ENCODE measurements at places on chromosomes 3 and 15. TPM values are rescaled to one million over a fixed set of nuclear protein-coding genes. Genes with fewer than 3 reads are reported as not detected.
A peak's percentile ranks its signal among the peaks of the same experiment; 100 is the strongest.

Gene FOXP1
- total RNA-seq = 32.2 TPM

Gene UROC1
- not detected for total RNA-seq

Gene C3orf85
- total RNA-seq = not detected

Gene ECE2
- not detected for total RNA-seq

Gene DUOX2
- total RNA-seq = not detected

Gene CDHR4
- total RNA-seq = not detected

Gene FURIN
- 77.4 TPM for total RNA-seq

Gene AMIGO3
- not detected for total RNA-seq

GRCh38 chr15:27268923-27269322 is 297.9 kb downstream of the GABRG3 start:
- H3K4me3 ChIP-seq = no peak overlapping the region
- peaks cover 2% of the 10 kb centered on the region for H3K27me3 ChIP-seq
- no peaks in the 10 kb centered on the region for H3K36me3 ChIP-seq
- H3K4me1 ChIP-seq = no peaks in the 10 kb centered on the region
- no peak for DNase-seq

- peaks cover 1% of the 10 kb centered on the region for H3K27me3 ChIP-seq
- H3K4me3 ChIP-seq = no peak overlapping the region
- DNase-seq = no peak
Measured at GRCh38 chr3:53192608-53193007, 31.6 kb downstream of the PRKCD start.

DNA sequence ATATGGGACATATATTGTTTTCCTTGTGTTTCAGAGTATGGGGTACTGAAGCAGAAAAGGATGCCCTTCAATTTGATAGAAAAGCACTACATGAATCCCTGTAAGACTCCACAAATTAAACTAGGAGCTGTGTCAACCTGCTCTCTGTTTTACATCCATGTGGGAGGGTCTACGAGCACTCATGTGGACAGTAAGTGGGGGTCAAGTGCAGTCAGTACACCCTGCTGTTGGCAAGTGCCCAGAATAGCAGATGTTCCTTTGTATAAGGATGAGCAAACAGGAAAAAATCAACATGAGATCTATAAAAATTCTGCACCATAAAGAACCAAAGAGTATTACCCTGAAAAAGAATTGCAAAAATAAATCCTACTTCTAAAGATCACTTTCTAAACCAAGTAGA is 659.9 kb downstream of the SI start:
- no peaks in the 10 kb centered on the region for H3K27me3 ChIP-seq

GRCh38 chr3:37526511-37526910 is 335.2 kb upstream of the CTDSPL start:
- no peak overlapping the region for H3K4me3 ChIP-seq
- H3K4me1 ChIP-seq = peaks cover 7% of the 10 kb centered on the region
- peak; percentile 25 for DNase-seq

DNA sequence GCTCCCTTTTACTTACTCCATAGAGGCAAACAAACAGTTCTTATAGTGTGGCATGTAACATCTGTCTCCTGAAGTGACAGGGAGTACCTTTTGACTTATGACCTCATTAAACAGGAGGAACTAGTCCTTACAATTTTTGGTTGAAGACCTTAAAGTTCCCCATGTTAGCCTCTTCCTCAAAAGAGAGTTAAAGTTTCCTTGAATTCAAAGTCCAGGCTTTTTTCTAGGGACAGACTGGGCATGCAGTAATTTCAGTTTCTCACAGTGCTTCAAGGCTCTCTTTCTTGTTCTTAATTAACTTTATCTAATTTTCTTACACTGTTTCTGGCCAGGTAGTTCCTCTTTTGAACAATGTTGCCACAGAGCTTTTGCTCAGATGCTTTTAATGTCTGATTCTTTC is 12.1 kb downstream of the GOLM2 start:
- no peaks in the 10 kb centered on the region for H3K27me3 ChIP-seq
- no peak overlapping the region for H3K4me3 ChIP-seq
- no peak for DNase-seq
- peaks cover 12% of the 10 kb centered on the region for H3K36me3 ChIP-seq
- H3K27ac ChIP-seq = no peak overlapping the region

- H3K4me1 ChIP-seq = peaks cover 74% of the 10 kb centered on the region
- no peak for DNase-seq
- no peaks in the 10 kb centered on the region for H3K36me3 ChIP-seq
- H3K4me3 ChIP-seq = no peak overlapping the region
Measured at GRCh38 chr3:58065700-58066167, 57.5 kb downstream of the FLNB start.

DNA sequence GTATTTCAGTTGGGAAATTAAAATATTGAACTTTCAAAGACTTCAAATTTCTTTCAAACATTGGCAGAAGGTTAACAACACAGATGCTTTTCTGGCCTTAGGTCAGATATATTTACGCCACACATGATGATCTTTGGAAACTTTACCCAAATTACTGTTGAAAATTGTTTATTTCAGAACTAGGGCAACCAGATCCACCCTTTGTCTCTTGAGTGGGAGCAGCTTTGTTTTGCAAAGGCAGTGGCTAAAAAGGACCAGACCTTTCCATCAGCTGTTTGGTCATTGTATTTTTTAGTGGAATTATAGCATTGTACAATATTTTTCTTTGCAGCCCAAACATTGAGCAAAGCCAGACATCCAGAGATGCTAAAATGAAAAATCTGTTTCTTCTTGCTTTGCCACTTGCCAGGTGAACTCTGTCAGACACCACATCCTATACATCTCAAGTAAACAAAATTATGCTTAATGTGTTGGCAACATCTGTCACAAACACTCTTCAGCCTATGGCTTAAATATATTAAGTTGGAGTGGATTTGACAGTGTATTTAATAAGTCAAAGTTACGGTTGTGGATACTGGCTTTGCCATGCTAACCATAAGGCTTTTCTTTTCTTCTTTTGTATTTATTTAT is 651.9 kb downstream of the RBMS3 start:
- no peaks in the 10 kb centered on the region for H3K36me3 ChIP-seq
- DNase-seq = no peak
- peaks cover 20% of the 10 kb centered on the region for H3K4me1 ChIP-seq
- no peak overlapping the region for H3K27ac ChIP-seq
- no peak overlapping the region for H3K4me3 ChIP-seq

- no peak for DNase-seq
- no peak overlapping the region for H3K4me3 ChIP-seq
- H3K27ac ChIP-seq = no peak overlapping the region
- H3K36me3 ChIP-seq = no peaks in the 10 kb centered on the region
Measured at GRCh38 chr3:156586905-156587759, 32.2 kb upstream of the SSR3 start.

DNA sequence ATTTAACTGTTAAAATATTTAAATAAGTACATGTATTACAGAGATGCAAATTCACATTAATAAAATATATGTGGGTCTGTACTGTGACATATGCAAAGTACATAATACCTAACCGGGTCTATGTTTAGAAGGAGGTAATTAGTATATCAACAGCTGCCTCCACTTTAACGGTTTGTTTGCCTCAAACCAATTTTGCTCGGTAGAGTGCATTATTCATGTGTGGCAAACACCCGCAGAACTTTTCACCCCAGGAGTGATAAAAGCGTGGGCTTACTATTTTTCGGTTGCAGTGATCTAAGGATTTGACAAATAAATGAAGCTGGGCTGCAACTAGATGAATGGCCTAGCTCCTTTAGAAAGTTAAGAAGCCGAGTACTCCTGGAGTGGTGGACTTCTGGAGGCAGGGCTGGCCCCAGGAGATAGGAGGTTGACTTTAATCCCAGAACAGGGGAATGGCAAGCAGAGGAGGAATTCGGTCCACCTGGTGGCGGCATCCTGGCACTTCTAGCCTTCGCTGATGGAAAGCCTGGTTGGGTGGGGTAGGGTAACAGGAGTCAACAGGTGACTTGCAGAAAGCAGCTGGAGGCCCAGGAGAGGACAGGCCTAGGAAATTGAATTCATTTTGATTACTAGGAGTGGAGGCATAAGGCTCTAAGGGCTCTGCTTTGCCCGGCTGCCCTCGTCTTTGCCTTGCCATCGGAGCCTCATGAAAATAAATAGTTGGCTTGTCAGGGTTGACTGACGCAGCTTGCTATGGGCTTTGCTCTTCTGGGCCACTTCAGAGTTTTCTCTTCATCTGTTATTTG is 2.4 kb downstream of the SLCO3A1 start:
- no peaks in the 10 kb centered on the region for H3K36me3 ChIP-seq
- peaks cover 22% of the 10 kb centered on the region for H3K4me1 ChIP-seq
- H3K27ac ChIP-seq = no peak overlapping the region
- peaks cover 6% of the 10 kb centered on the region for H3K27me3 ChIP-seq
- no peak overlapping the region for H3K4me3 ChIP-seq

GRCh38 chr3:176415661-176416295 is 781.5 kb downstream of the TBL1XR1 start:
- no peak for DNase-seq
- H3K36me3 ChIP-seq = no peaks in the 10 kb centered on the region
- peaks cover 4% of the 10 kb centered on the region for H3K4me1 ChIP-seq
- no peak overlapping the region for H3K4me3 ChIP-seq

- H3K27me3 ChIP-seq = no peaks in the 10 kb centered on the region
- peaks cover 60% of the 10 kb centered on the region for H3K4me1 ChIP-seq
- H3K27ac ChIP-seq = peak overlapping the region; percentile 76
- peaks cover 41% of the 10 kb centered on the region for H3K36me3 ChIP-seq
- H3K4me3 ChIP-seq = peak overlapping the region; percentile 41
Measured at GRCh38 chr3:37096288-37096687, 78.1 kb downstream of the LRRFIP2 start.

GRCh38 chr15:50137330-50137761 is 18.3 kb upstream of the ATP8B4 start:
- H3K4me3 ChIP-seq = peak overlapping the region; percentile 79
- peaks cover 11% of the 10 kb centered on the region for H3K36me3 ChIP-seq
- H3K4me1 ChIP-seq = peaks cover 65% of the 10 kb centered on the region
- DNase-seq = peak; percentile 99
- H3K27me3 ChIP-seq = peaks cover 3% of the 10 kb centered on the region

GRCh38 chr3:4979428-4980228 is at the start of gene BHLHE40:
Gene BHLHE40 (plus strand): TSS chr3:4979437. CDS start chr3:4979719, 282 bp downstream.
- DNase-seq = no peak
- H3K27me3 ChIP-seq = no peaks in the 10 kb centered on the region
- peak within 1 kb of the TSS; percentile 97 for H3K27ac ChIP-seq
- peak within 1 kb of the TSS; percentile 99 for H3K4me3 ChIP-seq

GRCh38 chr15:78925956-78926743 is 18.7 kb downstream of the CTSH start:
- no peak overlapping the region for H3K27ac ChIP-seq
- peaks cover 12% of the 10 kb centered on the region for H3K4me1 ChIP-seq
- H3K36me3 ChIP-seq = no peaks in the 10 kb centered on the region
- no peak for DNase-seq

DNA sequence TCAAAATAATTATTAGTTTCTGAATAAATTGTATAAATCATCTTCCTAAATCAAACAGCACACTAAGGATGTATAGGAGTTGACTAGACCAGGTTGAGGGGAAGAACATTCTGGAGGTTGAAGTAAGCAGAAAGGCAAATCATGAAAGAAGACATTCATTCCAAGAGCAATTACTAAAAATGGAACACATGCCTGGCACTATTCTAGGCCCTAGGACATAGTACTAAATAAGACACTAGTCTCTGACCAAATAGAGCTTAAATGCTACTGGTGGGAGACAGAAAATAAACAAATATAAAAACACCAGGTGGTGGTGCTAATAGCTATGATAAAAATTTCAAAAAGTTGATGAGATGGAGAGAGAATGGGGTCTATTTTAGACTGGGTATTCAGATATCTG is 190.1 kb downstream of the TBC1D5 start:
- H3K27ac ChIP-seq = no peak overlapping the region
- H3K4me3 ChIP-seq = no peak overlapping the region
- no peak for DNase-seq
- no peaks in the 10 kb centered on the region for H3K36me3 ChIP-seq
- H3K27me3 ChIP-seq = no peaks in the 10 kb centered on the region
- peaks cover 11% of the 10 kb centered on the region for H3K4me1 ChIP-seq

- H3K4me3 ChIP-seq = no peak overlapping the region
- no peaks in the 10 kb centered on the region for H3K36me3 ChIP-seq
- H3K4me1 ChIP-seq = peaks cover 11% of the 10 kb centered on the region
Measured at GRCh38 chr3:117547956-117548550, 838.5 kb downstream of the TUSC7 start.

GRCh38 chr3:27467545-27467944 is 16.6 kb downstream of the SLC4A7 start:
- peak overlapping the region; percentile 28 for H3K4me3 ChIP-seq

GRCh38 chr3:106088304-106088703 is 219.5 kb upstream of the CBLB start:
- H3K27ac ChIP-seq = no peak overlapping the region
- H3K36me3 ChIP-seq = no peaks in the 10 kb centered on the region
- H3K27me3 ChIP-seq = no peaks in the 10 kb centered on the region
- peaks cover 16% of the 10 kb centered on the region for H3K4me1 ChIP-seq

Data from HFFc6 (cell line).